HT1080 (cell line): ENCODE measurements at places on chromosomes 2 and 18. TPM values are rescaled to one million over a fixed set of nuclear protein-coding genes. Genes with fewer than 3 reads are reported as not detected.

DNA sequence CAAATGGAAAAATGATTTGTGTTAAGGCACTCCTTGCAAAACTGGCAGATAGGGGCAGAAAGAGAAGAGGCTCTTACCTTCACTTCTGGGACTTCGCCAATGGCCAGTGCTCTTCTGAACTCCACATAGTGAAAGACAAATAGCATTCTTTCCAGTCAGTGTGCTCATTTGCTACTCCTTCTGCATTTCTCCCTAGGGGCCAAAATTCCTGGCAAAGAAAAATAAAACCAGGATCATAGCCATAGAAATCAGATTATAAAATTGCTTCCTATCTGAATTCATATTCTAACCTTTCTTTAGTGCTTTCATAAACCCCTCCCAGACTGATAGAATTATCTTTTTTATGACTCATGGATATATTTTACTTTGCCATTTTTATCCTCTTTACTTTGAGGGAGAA lies 56.9 kb upstream of the PELI1 start:
- no peak for DNase-seq

- DNase-seq, result no peak
These were observed 90.9 kb downstream of the SP3 start for GRCh38 chr2:173874003-173874893.

DNA sequence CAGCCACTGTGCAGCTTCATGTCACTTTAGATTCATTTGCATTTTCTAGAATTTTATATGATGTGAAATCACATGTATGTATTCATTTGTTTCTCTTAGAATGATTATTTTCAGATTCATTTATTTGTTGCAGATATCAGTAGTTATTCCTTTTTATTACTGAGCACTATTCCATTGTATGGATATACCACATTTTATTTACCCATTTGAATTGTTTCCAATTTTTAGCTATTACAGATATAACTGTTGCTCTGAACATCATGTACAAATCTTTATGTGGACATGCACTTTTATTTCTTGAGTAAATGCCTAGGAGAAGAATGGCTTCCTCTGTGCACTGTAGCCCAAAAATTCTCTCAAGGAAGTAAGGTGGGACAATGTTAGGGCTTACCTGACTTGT lies 767.8 kb upstream of the FANCL start:
- no peak for DNase-seq

GRCh38 chr18:44915661-44916060 lies 235.0 kb downstream of the SETBP1 start:
- DNase-seq, result no peak

Gene CFAP65
- total RNA-seq, result not detected in 2 replicates

GRCh38 chr2:181165199-181165868 lies 184.9 kb downstream of the UBE2E3 start:
- DNase-seq, result no peak

GRCh38 chr2:203072371-203072770 lies 57.7 kb downstream of the NBEAL1 start:
- DNase-seq, result no peak

DNA sequence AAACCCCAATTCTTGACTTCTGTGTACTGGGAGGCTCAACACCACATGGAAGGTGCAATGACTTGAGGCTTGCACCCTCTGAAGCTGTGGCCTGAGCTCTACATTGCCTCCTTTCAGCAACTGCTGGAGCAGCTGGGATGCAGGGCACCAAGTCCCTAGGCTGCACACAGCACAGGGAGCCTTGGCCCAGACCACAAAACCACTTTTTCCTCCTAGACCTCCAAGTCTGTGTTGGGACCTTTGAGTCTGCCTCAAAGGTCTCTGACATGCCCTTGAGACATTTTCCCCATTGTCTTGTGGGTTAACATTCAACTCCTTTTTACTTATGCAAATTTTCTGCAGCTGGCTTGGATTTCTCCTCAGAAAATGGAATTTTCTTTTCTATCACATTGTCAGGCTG lies 62.6 kb upstream of the KCNE4 start:
- no peak for DNase-seq
